ENCODE measurements at places on chromosomes 5 and 9. TPM values are rescaled to one million over a fixed set of nuclear protein-coding genes. Genes with fewer than 3 reads are reported as not detected.

Gene C5orf52
- polyA plus RNA-seq = not detected

Gene SERF1A
- 2.6 TPM for polyA plus RNA-seq

Gene GPX3
- polyA plus RNA-seq = 62.9 TPM

Gene PCDHA8
- polyA plus RNA-seq = not detected

Gene NMRK1
- polyA plus RNA-seq = 24.1 TPM

DNA sequence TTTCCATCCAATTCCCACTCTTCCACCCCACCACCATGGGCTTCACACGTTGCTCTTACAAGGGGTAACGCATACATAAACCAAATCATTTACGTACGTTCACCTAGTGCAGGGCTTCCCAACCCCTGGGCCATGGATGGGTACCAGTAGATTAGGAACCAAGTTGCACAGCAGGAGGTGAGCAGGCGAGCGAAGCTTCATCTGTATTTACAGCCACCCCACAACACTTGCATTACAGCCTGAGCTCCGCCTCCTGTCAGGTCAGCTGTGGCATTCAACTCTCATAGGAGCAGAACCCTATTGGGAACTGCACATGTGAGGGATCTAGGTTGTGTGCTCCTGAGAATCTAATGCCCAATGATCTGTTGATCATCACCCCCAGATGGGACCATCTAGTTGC is 82.3 kb downstream of the CEMIP2 start:
- no peak for DNase-seq

- no peak for DNase-seq
Observed at GRCh38 chr5:65061250-65061973, 292.7 kb downstream of the CWC27 start.

- no peak for DNase-seq
Observed at GRCh38 chr5:147591120-147591519, 81.3 kb upstream of the DPYSL3 start.

- no peak for DNase-seq
Observed at GRCh38 chr5:53087171-53087570, 22.4 kb downstream of the MOCS2 start.

DNA sequence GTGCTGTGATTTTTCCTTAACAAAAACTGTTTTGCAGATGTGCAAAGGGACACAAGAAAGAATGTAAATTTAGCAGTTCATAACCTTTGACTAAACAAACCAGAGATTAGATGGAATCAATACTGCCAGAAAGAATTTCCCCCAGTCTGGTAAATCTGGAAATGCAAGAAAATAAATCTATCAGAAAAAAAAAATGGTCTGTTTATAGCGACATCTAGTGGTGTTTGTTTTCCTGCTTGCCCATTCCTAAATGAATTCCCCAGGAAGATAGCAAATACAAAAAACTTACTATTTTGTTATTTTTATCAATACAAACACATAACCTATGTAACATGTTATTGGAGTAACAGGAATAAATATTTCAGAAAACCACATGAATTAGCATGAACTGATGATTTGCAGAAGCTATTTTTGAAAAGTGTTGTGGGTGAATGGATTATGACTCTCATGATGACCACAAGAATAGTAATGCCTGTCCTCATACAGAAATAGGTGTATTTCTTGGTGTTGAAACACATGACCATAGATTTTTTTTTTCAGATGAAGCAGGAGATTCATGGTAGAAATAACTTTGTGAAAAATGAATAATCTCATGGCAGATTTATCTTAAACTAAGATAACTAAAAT is 1703.8 kb downstream of the MAT2B start:
- peak; percentile 33 for DNase-seq

DNA sequence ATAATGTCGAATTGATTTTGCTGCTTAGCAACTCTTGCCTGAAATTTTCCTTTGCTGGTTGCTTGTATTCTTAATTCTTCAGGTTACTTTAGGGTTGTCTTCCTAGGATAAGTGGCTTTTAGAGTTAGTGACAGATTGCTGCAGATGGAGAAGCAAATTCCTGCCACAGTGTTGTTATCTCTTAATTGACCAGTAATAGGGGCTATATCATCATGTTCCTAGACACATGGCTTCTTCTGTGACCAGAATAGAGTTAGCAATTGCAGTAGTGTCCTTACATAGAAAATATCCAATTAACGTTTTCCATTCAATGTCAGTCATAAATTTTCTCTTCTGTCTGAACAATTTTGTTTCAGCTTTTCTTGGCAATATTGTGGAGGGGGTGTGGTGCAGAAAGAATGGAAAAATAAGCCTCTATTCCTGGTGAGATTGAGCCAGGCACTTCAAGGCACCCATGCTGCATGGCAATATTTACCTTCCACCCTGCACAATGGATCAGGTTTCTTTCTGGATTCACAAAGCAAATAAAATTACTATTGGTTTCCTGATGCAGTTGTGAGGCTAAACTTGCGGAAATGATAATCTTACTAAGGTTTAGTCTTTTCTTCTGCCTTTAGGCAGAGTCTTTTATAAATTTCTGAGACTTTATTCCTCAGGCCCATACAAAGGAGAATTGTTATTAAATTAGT is 1481.5 kb downstream of the EFNA5 start:
- DNase-seq = no peak

GRCh38 chr9:22136461-22137096 is 127.5 kb upstream of the CDKN2B start:
- no peak for DNase-seq

DNA sequence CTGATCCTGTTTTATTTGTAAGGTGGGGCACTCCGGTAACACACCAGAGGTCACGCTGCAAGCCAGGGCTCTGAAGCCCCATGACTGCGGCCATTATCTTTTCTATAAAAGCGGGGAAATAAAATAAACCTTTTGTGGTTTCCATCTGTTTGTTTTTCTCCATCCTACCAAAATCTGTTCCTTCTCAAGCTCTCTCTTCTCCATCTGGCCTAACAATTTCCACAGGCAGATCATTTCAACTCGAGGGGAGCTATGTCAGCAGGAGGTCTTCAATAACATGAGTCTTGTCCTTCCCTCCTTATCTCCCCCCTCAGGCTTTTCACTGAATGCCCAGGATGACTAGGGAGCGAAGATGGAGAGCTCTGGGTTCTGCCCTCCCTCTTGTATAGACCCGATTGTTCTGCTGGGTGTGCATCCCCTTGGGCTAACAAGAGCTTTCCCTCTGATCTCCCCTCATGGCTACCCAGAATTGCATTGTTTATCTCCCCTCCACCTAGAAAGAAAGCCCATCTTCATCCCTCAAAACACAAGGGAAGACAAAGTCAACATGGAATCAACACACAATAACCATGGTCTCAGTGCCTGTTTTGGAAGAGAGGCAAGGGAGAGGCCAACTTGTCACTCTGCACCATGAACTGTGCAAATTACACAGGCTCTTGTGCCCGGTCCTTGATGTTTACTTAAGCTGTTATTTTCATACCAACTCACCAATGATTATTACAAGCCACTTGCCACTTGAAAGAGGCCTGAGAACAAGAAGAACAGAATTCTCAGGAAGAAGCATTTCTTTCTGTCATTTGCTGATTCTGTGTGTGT is 187.8 kb downstream of the FANCC start:
- DNase-seq = no peak

DNA sequence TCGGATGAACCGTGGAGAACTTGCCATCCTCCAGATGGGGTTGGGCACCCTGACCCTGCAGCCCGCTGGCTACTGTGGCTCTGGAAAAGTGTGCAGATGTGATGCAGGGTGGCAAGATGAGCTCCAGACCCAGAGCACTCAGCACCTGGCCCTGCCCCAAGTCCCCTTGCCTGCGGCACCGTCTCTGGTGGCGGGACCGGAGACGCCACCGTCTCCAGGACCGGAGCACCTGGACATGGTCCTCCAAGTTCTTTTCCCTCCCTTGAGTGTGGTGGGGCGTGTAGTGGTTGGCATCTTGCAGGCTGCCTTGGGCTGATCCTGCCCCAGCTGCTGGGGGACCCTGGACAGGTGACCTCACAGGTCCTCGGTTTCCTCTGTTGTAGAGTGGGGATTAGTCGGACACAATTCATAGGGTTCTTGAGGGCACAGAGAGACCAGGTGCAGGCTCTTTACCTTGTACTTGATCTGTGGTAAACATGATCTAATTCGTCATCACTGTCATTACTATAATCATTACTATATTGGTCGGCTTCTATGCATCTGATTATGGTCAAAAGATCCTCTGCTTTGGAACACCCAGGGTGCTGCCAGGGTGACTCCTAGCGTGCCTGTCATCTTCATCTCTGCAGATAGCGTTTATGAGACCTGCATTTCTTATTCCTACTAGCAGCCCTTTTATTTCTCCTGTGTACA is 83.5 kb downstream of the COL5A1 start:
- DNase-seq = no peak

DNA sequence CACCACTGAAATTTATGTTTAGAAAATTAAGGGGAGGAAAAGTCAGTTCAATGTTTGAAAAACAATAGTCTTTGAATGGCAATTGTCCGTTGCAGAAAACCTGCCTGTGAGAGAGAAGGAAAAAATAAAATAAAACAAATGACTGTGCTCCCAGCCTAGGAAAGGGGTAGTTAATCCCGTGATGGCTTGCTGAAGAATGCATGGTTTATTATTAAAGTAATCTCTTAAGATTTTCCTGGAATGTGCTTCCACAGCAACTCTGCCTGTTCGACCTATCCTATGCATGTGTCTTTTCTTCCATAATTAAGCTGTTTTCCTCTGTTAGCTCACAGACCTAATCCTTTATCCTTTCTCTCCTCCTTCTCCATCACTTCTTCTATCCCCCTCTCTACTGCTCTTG is 2.4 kb upstream of the DAB2 start:
- no peak for DNase-seq

Data from muscle of arm (tissue), 14 donors.